ENCODE measurements at places on chromosomes 16 and 17. TPM values are rescaled to one million over a fixed set of nuclear protein-coding genes. Genes with fewer than 3 reads are reported as not detected.

Gene SLC16A13
- total RNA-seq = 0.37 TPM

Gene C16orf46
- total RNA-seq = 0.63 TPM

Gene RAPGEFL1
- total RNA-seq = 8.0 TPM

Gene KRT31
- total RNA-seq = 0.16 TPM

Gene STXBP4
- 45.4 TPM for total RNA-seq

Gene FAM20A
- 6.1 TPM for total RNA-seq

Gene KRT12
- not detected for total RNA-seq

Gene LLGL2
- total RNA-seq = 10.6 TPM

Gene TNFSF13
- total RNA-seq = 3.8 TPM

Gene CX3CL1
- total RNA-seq = 2.1 TPM

Gene SCIMP
- 0.42 TPM for total RNA-seq

Gene MYH3
- total RNA-seq = 227 TPM

Gene OR4D1
- total RNA-seq = not detected

Gene TOP2A
- 105 TPM for total RNA-seq

Gene TNFRSF17
- total RNA-seq = not detected

Gene SP2
- 1.9 TPM for total RNA-seq

Gene CCL3
- 3.6 TPM for total RNA-seq

Gene KRTAP1-1
- not detected for total RNA-seq

Gene SYNGR3
- total RNA-seq = 2.0 TPM

Gene MEFV
- total RNA-seq = 0.58 TPM

Gene NKD1
- 6.2 TPM for total RNA-seq

Gene KRT13
- 356 TPM for total RNA-seq

Gene CRHR1
- 0.26 TPM for total RNA-seq

Gene GAS2L2
- total RNA-seq = not detected

Gene PROCA1
- 1.7 TPM for total RNA-seq

Gene CBX2
- 7.0 TPM for total RNA-seq

Gene ZFP3
- total RNA-seq = 9.2 TPM

Gene MMP2
- 455 TPM for total RNA-seq

Gene FLYWCH1
- total RNA-seq = 11.4 TPM

Gene HOXB4
- total RNA-seq = 2.0 TPM
